Large intestine (tissue), 12 donors: ENCODE measurements at places on chromosomes 16 and 17. TPM values are rescaled to one million over a fixed set of nuclear protein-coding genes. Genes with fewer than 3 reads are reported as not detected.

DNA sequence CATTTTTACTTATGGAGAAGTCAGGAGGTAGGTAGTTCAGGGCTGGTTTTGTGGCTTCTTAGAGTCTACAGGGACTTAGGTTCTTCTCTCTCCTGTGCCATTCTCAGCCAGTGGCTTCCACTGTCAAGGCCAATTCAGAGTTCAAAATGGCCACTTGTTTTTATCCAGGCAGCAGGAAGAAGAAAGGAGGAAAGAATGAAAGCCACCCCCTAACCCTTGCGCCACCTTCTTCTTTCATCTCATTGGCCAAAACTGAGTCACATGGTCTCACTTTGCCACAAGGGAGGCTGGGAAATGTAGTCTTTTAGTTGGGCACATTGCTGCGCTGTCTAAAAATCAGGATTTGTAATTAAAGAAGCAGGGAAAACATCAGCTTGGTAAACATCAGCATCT lies 60.8 kb upstream of the MED9 start:
- no peaks in the 10 kb centered on the region for H3K36me3 ChIP-seq
- H3K27me3 ChIP-seq, result no peaks in the 10 kb centered on the region
- H3K4me1 ChIP-seq, result peaks cover 24% of the 10 kb centered on the region
- DNase-seq, result peak; percentile 30

- H3K27me3 ChIP-seq, result no peaks in the 10 kb centered on the region
- DNase-seq, result no peak
- no peak overlapping the region for H3K4me3 ChIP-seq
- no peak overlapping the region for H3K27ac ChIP-seq
Observed at GRCh38 chr17:6969323-6969726, 26.5 kb upstream of the ALOX12 start.

Gene CBFA2T3
- 7.4 TPM for polyA plus RNA-seq

DNA sequence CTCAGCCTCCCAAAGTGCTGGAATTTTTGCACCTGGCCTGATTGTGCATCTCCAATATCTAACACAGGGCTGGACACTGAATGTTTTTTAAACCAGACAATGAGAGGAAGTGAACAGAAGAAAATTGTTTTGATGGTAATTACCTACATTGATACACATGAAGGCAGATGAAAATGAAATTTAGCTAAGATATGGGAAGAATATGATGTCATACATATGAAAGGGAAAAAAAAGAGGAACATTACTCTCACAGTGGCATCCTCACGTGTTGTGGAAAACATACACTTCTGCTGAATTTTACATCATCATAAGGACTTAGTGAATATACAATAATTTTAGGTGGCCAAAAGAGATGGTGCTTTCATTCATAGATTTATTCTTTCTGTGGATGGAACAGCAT lies 111.7 kb downstream of the SYCE1L start:
- no peaks in the 10 kb centered on the region for H3K36me3 ChIP-seq
- H3K4me3 ChIP-seq, result no peak overlapping the region
- no peaks in the 10 kb centered on the region for H3K4me1 ChIP-seq
- no peak overlapping the region for H3K27ac ChIP-seq
- no peaks in the 10 kb centered on the region for H3K27me3 ChIP-seq
- no peak for DNase-seq

DNA sequence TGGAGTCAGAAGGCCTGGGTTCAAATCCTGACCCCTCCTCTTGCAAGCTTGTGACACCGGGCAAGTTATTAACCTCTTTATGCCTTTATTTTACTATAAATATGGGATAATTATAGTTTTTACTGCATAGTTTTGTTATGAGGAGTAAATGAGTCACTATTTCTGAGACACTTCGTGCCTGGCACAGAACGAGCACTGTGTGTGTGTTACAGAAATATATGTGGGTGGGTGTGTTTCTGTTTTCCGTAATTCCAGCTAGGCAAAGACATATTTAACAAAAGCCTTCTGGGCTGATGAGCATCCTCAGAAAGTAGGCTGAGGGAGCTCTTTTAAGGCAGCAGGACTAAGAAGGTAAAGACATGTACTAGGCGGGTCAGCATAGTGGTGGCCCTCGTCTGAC lies 417.9 kb downstream of the MAF start:
- H3K27ac ChIP-seq, result no peak overlapping the region
- no peaks in the 10 kb centered on the region for H3K4me1 ChIP-seq
- H3K4me3 ChIP-seq, result no peak overlapping the region
- H3K36me3 ChIP-seq, result no peaks in the 10 kb centered on the region
- no peak for DNase-seq
- no peaks in the 10 kb centered on the region for H3K27me3 ChIP-seq

GRCh38 chr17:69534235-69534621 lies 119.7 kb downstream of the MAP2K6 start:
- H3K36me3 ChIP-seq, result peaks cover 9% of the 10 kb centered on the region
- peak; percentile 14 for DNase-seq
- H3K27me3 ChIP-seq, result no peaks in the 10 kb centered on the region
- peaks cover 8% of the 10 kb centered on the region for H3K4me1 ChIP-seq
- H3K4me3 ChIP-seq, result no peak overlapping the region
- H3K27ac ChIP-seq, result no peak overlapping the region

GRCh38 chr16:84599521-84600202 lies 18.2 kb downstream of the COTL1 start:
- DNase-seq, result no peak
- H3K36me3 ChIP-seq, result no peaks in the 10 kb centered on the region
- no peak overlapping the region for H3K4me3 ChIP-seq
- peak overlapping the region; percentile 65 for H3K27ac ChIP-seq
- H3K4me1 ChIP-seq, result peaks cover 25% of the 10 kb centered on the region

DNA sequence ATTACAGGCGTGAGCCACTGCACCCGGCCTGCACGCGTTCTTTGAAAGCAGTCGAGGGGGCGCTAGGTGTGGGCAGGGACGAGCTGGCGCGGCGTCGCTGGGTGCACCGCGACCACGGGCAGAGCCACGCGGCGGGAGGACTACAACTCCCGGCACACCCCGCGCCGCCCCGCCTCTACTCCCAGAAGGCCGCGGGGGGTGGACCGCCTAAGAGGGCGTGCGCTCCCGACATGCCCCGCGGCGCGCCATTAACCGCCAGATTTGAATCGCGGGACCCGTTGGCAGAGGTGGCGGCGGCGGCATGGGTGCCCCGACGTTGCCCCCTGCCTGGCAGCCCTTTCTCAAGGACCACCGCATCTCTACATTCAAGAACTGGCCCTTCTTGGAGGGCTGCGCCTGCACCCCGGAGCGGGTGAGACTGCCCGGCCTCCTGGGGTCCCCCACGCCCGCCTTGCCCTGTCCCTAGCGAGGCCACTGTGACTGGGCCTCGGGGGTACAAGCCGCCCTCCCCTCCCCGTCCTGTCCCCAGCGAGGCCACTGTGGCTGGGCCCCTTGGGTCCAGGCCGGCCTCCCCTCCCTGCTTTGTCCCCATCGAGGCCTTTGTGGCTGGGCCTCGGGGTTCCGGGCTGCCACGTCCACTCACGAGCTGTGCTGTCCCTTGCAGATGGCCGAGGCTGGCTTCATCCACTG lies at the start of gene BIRC5:
BIRC5 (plus strand) TSS at position 238 of the 690 bp plus-strand sequence; CDS start at position 302, 64 bp downstream.
- peak; percentile 73 for DNase-seq
- peaks cover 3% of the 10 kb centered on the region for H3K4me1 ChIP-seq
- peak within 1 kb of the TSS; percentile 74 for H3K4me3 ChIP-seq
- H3K27ac ChIP-seq, result no peak within 1 kb of the TSS
